ENCODE measurements at places on chromosomes 7 and 10.

DNA sequence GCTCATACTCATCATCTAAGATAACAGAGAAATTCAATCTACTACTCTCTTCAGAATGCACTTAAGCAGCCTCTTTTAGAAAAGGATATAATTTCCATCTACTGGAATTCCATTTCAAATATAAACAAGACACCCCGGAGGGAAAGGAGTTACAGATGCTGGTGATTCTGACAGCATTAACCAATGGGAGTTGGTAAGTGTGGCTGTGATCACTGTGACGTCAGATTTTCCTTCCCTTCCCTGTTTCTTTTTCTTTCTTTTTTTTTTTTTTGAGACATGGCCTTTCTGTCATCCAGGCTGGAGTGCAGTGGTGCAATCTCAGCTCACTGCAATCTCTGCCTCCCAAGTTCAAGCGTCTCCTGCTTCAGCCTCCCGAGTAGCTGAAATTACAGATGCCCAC, 106.6 kb downstream of the ACTR3B start:
- no peak for DNase-seq

- DNase-seq: no peak
Measured at GRCh38 chr7:148622887-148623585, 32.5 kb downstream of the C7orf33 start.

- peak; percentile 15 for DNase-seq
Measured at GRCh38 chr7:149598721-149599308, 101.2 kb upstream of the ZNF746 start.

DNA sequence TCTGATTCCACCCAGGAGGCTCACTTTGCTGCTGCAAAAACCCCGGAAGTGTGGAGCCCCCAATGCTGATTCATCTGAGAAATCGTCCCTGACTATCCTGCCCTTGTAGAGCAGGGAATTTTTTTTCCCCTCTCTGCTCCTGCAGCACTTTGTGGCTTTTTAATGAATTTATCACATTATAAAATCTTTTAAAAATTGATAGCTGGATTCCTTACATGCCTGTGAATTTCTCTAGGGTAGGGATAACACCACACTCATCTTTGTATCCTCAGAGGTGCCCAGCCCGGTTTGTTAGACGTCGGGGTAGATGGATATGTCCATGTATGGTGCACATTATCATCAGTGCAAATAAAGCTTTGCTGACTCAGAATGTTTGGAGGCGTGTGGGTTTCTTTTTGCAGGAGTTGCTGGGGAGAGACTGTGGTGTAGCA, 185.7 kb downstream of the STK31 start:
- no peak for DNase-seq

- no peak for DNase-seq
Measured at GRCh38 chr10:109126016-109126415, 797.3 kb downstream of the XPNPEP1 start.

DNA sequence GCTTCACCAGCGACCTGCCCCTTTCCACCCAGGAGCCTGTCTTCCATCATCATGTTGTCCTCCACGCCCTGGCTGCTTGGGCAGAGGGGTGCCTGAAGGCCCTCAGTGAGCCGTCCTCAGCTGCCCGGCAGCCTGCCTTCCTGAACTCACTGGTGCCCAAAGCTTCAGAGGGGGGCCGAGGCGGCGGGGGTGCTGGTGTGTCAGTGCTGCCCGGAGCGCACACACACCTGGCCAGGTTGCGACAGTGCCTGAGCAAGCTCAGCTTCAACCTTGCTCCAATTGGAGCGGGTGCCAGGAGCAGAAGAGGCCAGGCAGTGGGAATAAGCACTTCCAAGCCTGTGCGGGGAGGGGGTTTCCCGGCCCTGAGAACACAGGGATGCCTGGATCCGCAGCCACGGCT, 566.3 kb downstream of the INHBA start:
- DNase-seq: no peak

DNA sequence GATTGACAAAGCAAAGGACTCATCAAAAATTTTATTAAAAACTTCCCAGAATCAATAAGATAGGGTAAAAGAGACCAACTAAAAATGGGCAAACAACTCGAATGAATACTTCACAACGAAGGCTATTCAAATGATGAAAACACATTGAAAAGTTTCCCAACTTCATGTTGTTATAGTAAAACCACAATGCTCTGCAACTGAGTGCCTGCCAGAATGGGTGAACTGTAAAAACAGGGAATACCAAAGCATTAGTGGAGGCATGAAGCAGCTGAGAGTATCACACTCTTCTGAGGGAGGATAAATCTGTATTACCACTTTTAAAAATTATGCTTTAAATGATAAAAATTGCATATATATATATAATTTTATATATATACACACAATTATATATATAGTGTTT, 1214.7 kb downstream of the SORCS3 start:
- no peak for DNase-seq

GRCh38 chr10:104541820-104542219, 99.3 kb upstream of the SORCS3 start:
- no peak for DNase-seq

DNA sequence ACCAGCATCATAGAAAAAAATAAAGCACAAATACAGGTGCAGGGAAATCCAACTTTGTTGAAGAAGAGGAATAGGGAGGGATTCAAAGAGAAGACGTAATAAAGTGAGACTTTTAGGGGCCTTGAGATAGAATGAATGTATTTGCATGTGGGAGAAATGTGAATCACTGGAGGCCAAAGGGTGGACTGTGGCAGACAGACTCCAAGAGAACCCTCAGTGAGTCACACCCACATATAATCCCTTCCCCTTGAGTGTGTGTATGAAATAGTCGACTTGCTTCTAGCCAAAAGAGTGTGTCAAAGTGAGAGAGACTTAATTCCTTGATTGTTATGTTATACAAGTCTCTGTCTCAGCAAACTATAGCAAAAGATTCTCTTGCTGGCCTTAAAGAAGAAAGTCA, 101.3 kb upstream of the GHITM start:
- DNase-seq: no peak

- DNase-seq: no peak
Measured at GRCh38 chr7:50502001-50502684, 52.0 kb upstream of the FIGNL1 start.

DNA sequence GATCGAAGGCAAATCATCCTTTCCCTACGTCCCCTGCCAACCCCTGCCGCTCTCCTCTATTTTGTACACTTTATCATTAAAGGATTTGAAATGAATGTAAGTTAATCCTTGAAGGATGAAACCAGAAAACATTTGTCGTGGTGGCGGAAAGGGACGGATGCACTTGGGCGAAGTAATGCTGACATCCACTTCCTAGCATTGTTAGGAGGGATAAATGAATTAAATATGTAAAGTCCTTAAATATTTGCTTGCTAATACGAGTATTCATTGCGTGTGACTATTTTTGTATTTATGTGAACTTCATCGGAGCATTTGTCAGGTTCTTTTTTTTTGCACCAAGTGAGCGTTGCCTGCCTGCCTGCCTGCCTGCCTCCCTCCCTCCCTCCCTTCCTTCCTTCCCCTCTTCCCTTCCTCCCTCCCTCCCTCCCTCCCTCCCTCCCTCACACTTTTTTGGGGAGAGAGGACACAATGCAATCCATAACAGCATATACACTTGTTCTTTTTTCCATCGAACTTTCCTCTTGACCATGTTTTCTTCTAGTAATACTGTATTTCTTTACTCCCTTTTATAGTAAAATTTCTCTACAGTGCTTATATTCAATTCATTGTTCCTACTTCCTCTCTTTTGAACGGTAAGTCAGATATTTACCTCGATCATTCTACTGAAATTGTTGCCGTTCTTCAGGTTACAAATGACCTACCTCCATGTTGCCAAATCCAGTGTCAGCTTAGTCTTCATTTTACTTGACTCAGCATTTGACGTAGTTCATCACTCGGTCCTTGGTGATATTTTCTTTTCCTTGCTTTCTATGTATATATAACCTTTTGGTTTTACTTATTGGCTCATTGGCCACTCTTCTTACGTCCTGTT, 831 bp downstream of the CCDC7 start:
- peak; percentile 10 for DNase-seq

- DNase-seq: no peak
Measured at GRCh38 chr7:2522780-2523433, 3.3 kb downstream of the LFNG start.

DNA sequence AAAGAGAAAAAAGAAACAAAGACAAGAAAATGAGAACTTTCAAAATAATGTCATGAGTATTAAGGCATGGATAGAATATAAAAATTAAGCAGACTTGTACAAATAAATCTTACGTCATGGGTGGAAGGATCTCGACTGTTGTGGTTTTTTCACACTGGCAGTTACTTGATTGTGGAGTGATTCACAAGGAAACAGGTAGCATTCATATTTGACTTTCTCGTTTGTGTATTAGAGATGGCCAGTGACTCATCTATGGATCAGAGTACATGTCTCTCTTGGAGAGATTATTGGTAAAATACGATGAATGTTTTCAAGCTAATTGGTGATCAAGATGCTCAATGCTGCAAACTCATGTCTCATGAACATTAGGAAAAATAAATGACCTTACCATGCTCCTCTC, 564.3 kb downstream of the GATA3 start:
- no peak for DNase-seq

- no peak for DNase-seq
Measured at GRCh38 chr10:17443707-17444387, 10.5 kb downstream of the ST8SIA6 start.

- no peak for DNase-seq
Measured at GRCh38 chr10:1102831-1103230, 46.6 kb downstream of the WDR37 start.

- DNase-seq: no peak
Measured at GRCh38 chr7:90081621-90082020, 72.6 kb upstream of the STEAP1 start.

- no peak for DNase-seq
Measured at GRCh38 chr10:97356318-97356914, 21.9 kb upstream of the FRAT2 start.

GRCh38 chr7:28358423-28358868, 53.9 kb upstream of the CREB5 start:
- no peak for DNase-seq

DNA sequence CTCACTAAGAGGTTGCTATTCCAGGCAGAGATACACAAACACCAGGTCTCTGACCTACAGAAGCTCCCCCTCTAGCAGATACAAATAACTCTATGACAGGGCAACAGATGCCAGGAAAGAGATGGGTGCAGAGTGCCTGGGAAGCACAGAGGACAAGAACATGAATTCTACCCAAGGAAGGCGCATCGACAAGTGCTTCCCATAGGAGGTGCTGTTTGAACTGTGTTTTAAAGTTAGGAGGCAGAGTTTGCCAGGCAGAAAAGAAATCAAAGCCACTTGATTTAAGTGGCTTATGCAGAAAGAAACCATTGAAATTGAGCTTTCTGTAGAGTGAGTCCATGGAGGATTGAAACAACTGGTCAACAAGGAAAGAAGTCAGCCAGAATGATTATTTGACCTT, 35.3 kb upstream of the EGR2 start:
- no peak for DNase-seq

DNA sequence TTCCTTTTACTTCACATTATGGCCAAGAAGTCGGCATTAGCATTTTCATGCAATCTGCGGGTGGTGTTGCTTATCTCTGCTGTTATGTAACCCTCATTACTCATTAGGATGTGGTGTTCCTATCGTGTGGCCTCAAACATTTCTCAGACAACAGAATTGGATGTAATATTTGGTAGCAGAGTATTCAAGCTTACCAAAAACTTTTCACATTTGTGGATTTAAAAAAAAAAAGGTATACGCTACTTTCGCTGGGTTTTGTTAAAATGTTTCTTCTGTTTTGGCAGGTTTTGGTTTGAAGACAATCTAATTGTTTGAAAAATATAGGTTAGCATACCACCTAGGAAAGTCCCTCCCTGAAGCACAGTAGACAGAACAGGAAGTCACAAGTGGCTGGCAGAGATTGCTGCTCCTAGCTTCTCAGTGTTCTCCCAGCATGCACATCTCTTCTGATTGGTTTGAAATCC, 128.8 kb downstream of the GATA3 start:
- no peak for DNase-seq

GRCh38 chr10:124719213-124719851, 24.8 kb downstream of the FAM53B start:
- DNase-seq: peak; percentile 83

DNA sequence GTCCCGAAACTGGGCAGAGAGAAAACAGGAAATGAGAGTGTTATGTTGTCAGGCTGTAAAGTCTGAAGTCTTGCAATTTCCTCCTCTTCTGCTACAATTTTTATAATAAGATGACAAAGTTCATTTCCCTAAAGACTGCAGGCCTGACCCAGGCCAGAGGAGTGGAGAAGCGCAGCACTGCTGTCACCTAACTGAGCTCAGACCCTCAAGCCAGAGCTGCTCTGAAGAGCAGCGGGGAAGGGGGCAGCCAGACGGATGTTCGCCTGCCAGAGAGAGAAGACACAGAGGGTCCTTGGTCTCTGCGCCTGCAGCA, 12.6 kb upstream of the AOAH start:
- no peak for DNase-seq

GRCh38 chr7:110056331-110056730, 1034.6 kb upstream of the LRRN3 start:
- no peak for DNase-seq

Measured in hematopoietic multipotent progenitor cell treated with erythropoietin and hydrocortisone succinate and interleukin-3 and kit ligand, for 17 days (in vitro differentiated cells).